ENCODE measurements at places on chromosomes 16 and 17.

- no peak for DNase-seq
Observed at GRCh38 chr17:30333503-30334360, at the start of gene TMIGD1. TMIGD1 (minus strand) TSS chr17:30334057; CDS start chr17:30332133, 1,924 bp downstream.

- DNase-seq, result no peak
Observed at GRCh38 chr16:12417030-12417814, 386.5 kb downstream of the CPPED1 start.

DNA sequence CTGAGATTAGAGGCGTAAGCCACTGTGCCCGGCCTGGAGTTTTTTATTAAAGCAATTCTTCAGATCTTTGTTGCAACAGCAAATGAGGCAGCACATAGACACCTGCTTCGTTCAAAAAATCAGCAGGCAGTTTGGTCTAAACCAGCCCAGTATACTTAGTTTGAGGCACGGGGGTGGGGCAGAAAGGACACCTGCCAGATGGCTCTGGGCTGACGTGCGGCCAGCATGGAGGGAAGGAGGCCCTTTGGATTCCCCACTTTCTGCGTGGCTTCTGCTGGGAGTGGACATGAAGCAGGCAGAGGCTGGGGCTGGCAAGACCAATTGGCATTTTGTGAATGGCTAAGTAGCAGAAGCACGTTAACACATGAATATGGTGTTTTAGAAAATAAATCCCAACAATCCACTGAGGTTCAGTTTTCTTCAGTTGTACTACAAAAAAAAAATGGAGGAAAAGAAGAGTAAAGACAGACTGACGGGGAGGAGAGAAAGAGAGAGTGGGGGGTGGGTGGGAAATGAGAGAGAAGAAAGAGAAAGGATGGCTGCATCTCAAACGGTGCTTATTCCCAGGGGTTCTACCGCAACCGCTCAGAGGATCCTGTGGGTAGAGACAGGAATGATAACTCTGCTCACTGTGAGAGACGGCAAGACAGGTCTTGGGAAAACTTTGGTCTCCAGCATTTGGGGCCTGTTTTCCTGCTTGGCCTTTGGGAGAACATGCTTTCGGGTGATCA is 16.3 kb downstream of the C16orf46 start:
- no peak for DNase-seq

- DNase-seq, result no peak
Observed at GRCh38 chr16:79175286-79176057, 425.1 kb downstream of the MAF start.

DNA sequence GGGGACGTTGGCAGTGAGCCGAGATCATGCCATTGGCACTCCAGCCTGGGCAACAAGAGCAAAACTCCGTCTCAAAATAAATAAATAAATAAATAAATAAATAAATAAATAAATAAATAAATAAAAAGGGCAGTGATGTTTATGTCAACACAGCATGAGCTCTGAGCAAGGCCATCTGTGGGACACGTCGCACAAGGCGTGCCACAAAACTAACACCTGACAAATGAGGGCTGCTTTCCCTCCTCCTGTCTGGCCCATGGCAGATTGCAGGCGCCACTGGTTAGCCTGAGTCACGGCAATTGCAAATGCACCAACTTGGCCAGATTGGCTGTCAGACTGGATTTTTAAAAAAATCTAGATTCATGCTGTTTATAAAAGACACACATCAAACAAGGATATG is 25.9 kb upstream of the SPNS3 start:
- no peak for DNase-seq

DNA sequence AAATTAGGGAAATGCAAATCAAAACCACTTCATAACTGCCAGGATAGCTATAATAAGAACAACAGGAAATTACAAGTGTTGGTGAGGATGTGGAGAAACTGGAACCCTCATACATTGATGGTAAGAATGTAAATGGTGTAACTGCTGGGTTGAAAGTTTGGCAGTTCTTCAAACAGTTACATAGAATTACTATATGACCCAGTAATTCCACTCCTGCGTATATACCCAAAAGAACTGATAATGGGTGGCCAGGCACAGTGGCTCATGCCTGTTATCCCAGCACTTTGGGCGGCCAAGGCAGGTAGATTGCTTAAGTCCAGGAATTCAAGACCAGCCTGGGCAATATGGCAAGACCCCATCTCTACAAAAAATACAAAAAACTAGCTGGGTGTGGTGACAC is 4.5 kb upstream of the CMTM4 start:
- no peak for DNase-seq

DNA sequence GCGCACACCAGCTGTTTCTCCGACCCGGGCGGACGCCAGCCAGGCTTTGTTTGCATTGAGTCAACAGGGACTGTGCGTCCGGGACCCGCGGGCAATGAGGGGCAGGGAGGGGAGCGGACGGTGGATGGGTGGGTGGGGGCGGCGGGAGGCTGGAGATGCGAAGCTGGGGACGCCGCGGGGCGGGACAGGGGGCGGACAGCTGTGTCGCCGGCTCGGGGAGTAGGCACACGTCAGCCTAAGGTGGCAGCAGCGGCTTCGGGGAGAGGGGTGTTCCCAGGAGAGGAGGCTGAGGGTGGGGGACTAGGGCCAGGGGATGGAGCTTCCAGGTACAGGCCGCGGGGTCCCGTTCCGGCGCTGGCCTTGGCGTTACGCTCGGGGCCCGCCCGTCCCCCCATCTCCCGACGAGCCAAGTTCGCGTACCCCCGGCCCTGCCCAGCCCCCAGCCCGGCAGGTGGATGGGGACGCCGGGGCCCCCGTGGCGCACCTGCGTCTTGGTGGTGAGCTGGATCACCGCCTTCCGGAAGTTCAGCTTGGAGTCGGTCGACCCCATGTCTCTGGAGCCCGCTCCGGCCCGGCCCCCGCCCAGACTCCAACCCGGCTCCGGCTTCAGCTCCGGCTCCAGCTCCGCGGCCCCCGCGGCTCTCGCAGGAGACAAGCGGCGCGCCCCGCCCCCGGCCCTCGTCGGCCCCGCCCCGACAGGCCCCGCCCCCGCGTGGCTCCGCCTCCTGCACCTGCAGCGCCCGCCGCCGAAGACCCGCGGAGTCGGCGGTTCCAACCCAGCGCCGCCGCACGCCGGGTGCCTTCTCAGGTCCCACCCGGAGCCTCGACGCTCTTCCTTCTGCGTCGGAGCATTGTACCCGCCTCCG is at the start of gene HID1:
Gene HID1, minus strand, starts transcription at position 653 of the 866 bp plus-strand sequence. Its CDS starts 103 bp downstream, at position 550.
- no peak for DNase-seq

- DNase-seq, result no peak
Observed at GRCh38 chr17:42025191-42025579, 5.3 kb downstream of the NKIRAS2 start.

DNA sequence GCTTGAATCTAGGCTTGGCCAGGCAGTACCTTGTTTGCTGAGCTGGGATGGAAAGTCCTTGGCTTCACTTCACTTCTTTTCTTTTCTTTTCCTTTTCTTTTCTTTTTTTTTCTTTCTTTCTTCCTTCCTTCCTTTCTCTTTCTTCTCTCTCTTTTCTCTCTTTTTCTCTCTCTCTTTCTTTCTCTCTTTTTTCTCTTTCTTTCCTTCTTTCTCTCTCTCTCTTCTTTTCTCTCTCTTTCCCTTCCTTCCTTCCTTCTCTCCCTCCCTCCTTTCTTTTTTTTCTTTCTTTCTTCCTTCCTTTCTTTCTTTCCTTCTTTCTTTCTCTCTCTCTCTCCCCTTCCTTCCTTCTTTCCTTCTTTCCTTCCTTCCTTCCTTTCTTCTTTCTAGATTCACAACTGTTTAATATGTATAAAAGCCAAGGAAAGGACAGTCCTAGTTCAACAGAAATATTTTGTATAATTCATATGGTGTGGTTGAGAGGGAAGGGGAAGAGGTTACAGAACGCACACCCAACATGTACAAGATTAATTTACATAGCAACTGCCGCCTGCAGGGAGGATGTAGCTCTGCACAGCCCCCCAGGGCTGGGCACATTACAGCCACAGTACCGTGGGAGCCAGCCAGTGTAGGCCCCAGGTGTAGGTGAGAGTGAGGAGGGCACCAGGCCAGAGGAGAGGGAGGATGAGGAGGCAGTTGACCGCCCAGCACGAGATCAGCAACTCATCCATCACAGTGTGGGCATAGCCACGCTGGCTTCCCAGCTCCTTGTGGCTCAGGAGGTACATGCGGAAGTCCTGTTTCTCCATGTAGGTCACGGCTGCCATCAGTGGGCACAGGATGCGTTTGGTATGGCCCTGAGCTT is 9.7 kb upstream of the ITGB3 start:
- DNase-seq, result no peak

DNA sequence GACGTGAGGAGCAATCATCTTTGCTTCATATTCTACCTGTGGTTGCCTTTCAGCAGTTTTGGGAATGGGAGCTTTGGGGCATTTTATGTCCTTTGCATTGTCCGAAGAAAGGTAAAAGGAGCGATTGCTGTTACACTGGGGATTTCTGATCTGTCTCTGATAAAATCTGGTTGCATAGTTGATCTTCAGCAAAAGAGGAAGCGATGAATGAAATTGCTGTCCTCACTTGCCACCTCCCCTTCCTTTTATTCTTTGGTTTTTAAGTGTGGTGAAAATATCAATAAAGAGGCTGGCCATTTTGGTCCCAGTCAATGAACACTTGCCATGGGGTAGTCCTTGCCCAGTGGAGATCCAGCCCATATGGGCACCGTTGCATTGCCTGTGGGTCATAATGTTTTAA is 236.8 kb downstream of the MSI2 start:
- no peak for DNase-seq

GRCh38 chr16:88738151-88739084 is 32.1 kb downstream of the CTU2 start:
- DNase-seq, result no peak

DNA sequence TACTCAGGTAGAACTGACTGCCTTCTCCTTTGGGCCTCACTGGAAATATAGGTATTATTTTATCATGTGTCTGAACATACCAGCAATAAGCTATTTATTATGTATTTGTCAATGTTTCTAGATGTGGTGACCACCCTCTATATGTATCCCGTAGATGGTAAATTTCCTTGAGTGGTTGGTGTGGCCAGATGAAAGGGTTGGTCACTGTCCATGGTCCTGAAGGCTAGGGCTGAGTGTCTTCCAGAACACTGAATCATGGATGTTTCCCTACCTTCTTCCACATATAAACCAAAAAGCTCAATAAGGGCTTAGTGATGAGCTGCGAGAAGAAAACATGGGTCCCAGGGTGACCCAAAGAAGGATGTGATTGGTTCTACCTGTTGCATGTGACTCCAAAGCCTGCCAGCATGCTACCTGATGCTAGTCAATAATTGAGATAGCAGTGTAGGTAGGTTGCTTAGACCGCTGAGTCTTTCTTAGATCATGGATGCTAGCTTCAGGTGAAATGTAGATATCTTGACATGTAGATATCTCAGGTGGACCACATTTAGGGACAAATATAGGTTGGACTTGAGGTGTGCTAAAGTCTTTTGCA is 150.3 kb downstream of the ASIC2 start:
- DNase-seq, result no peak

DNA sequence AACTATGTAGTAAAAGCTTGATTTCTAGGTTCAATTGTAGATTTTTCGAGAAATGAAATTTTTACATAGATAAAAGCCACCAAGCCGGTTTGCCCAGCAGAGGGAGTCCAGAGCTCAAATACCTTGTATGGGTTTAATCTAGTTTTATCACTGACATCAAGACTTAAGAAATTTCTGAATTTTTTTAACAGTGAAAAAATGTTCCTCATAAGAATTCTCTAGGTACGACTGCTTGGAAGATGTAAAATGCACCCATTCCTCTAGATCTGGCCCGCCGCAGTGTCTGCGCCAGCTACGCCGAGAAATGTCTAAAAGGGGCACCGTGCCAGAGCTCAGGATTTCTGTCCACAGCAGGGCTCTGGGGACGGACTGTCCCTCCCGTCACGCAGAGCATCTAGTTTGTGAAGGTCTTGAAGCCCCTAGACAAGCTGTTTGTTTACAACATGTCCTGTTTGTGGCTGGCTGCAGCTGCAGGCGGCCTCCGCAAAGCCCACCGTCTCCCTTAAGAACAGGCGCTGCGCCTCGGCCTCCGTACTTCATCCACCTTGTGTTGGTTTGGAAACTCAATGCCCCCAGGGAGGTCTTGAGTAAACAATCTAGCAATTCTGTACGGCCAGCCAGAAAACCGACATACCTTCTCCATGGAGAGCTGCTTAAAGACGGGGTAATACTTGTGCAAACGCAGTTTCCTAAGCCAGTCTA is 24.8 kb downstream of the MAP1LC3B start:
- DNase-seq, result no peak

- DNase-seq, result no peak
Observed at GRCh38 chr17:20310481-20310880, 156.9 kb downstream of the LGALS9B start.

DNA sequence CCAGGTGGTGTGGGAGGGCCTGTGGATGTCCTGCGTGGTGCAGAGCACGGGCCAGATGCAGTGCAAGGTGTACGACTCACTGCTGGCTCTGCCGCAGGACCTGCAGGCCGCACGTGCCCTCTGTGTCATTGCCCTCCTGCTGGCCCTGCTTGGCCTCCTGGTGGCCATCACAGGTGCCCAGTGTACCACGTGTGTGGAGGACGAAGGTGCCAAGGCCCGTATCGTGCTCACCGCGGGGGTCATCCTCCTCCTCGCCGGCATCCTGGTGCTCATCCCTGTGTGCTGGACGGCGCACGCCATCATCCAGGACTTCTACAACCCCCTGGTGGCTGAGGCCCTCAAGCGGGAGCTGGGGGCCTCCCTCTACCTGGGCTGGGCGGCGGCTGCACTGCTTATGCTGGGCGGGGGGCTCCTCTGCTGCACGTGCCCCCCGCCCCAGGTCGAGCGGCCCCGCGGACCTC is 798 bp downstream of the CLDN9 start:
- DNase-seq, result no peak

GRCh38 chr16:1540556-1540855 is 7.0 kb downstream of the TMEM204 start:
- no peak for DNase-seq

DNA sequence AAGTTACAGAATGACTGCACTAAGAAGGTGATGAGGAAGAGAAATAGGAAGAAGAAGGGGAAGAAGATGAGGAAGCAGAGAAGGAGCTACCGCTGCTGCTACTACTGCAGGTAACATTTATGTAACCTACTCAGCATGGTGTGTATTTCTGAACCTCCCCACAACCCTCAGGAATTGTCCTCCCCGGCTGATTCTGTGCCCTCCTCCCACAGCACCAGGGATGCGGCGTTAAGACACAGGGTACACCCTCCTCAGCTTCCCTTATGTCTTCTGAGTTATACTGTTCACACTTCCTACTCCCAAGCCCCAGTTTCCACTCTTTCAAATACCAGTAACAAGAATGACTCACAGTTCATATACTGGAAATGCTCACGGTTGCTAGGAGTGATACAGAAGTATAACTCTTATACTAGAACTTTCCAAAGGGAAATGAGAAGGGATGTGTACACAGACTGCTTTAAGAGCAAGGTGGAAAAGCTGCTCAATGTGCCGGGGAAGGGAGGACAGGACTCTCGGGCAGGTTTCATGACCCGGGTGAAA is 224.5 kb upstream of the PSMD7 start:
- no peak for DNase-seq

DNA sequence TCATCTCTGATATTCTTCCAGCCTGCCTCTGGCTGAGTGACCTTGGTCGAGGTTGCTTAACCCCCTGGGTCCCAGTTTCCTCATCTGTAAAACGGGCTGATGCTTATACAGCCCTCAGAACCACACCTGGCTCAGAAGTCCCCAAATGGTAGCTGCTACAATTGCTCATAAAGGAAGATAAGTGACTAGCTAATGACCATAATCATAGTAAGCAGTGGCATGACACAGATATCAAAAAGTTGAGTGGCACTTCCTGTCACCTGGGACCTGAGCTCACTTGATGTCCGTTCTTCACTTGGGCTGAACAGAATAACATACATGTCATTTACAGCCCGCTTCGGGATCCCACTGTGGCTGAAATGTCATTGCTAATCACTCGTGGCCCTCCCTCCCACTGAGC is 1.8 kb downstream of the MGRN1 start:
- no peak for DNase-seq
